A375 (cell line): ENCODE measurements at places on chromosomes 1 and 21. TPM values are rescaled to one million over a fixed set of nuclear protein-coding genes. Genes with fewer than 3 reads are reported as not detected.

RGS18 gene
- not detected in 2 replicates for total RNA-seq

SLC44A3 gene
- 0.23 TPM in 1 of 2 replicates, not detected in the other for total RNA-seq

SYTL1 gene
- 3.1 and 4.5 TPM in 2 replicates for total RNA-seq

KIF26B gene
- 0.13 and 0.45 TPM in 2 replicates for total RNA-seq

CSF1 gene
- total RNA-seq: 6.9 and 8.3 TPM in 2 replicates

KHDC4 gene
- total RNA-seq: 72.3 and 110 TPM in 2 replicates

GBP4 gene
- not detected in 2 replicates for total RNA-seq

ACTL8 gene
- 0.98 and 1.5 TPM in 2 replicates for total RNA-seq

NEGR1 gene
- total RNA-seq: 5.1 and 6.7 TPM in 2 replicates

NHLH1 gene
- 0.11 and 0.26 TPM in 2 replicates for total RNA-seq

LCE1D gene
- not detected in 2 replicates for total RNA-seq

CCDC28B gene
- 32.6 and 40.1 TPM in 2 replicates for total RNA-seq

PTAFR gene
- total RNA-seq: 0.16 TPM in 1 of 2 replicates, not detected in the other

HNRNPCL1 gene
- not detected in 2 replicates for total RNA-seq

PTCH2 gene
- total RNA-seq: 0.04 and 0.08 TPM in 2 replicates

EPHA10 gene
- total RNA-seq: not detected in 2 replicates

CFAP126 gene
- total RNA-seq: not detected in 2 replicates

S1PR1 gene
- 1.8 and 2.1 TPM in 2 replicates for total RNA-seq

CLCA1 gene
- not detected in 2 replicates for total RNA-seq

SERPINC1 gene
- total RNA-seq: 0.11 TPM in 1 of 2 replicates, not detected in the other

VHLL gene
- total RNA-seq: 0.19 TPM in 1 of 2 replicates, not detected in the other

CRB1 gene
- 0.27 TPM in 1 of 2 replicates, not detected in the other for total RNA-seq

RGS5 gene
- 6.9 and 10.2 TPM in 2 replicates for total RNA-seq

PATJ gene
- 1.9 and 4.2 TPM in 2 replicates for total RNA-seq

LRRC40 gene
- 11.5 and 12.4 TPM in 2 replicates for total RNA-seq

AMY2A gene
- not detected in 2 replicates for total RNA-seq

TNFSF4 gene
- total RNA-seq: 0.61 and 0.79 TPM in 2 replicates

WNT4 gene
- not detected in 2 replicates for total RNA-seq

NTRK1 gene
- 0.91 and 1.1 TPM in 2 replicates for total RNA-seq

LCE1C gene
- total RNA-seq: not detected in 2 replicates

TNFRSF1B gene
- 3.6 and 4.1 TPM in 2 replicates for total RNA-seq

MPL gene
- 1.7 TPM in 1 of 2 replicates, not detected in the other for total RNA-seq

SLC35A3 gene
- 20.1 and 20.3 TPM in 2 replicates for total RNA-seq

UBE4B gene
- total RNA-seq: 30.6 and 38.6 TPM in 2 replicates

PEAR1 gene
- total RNA-seq: 0.49 and 1.7 TPM in 2 replicates
